Astrocyte of the hippocampus (primary cell): ENCODE measurements at places on chromosomes 7 and 10.

DNA sequence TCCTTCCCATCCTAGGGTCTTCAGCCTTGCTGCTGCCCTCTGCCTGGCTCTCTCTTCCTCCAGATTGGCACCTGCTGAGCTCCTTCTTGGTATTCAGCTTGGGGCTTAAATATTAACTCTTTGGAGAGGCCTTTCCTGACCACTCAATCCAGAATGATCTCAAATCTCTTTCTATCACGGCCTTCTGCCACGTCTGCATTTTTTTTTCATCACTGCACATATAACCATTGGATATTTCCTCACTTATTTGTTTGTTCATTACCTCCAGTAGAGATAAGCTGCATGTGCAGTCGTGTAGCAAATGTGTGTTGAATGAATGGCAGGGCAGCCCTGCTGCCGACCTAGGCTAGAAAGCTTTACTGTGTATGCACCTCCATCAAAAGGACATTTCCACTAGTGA lies 51.6 kb upstream of the MPP7 start:
- DNase-seq: no peak

- DNase-seq: no peak
Measured at GRCh38 chr10:114441107-114441506, 36.8 kb upstream of the AFAP1L2 start.

GRCh38 chr7:34036972-34037792 lies 131.8 kb downstream of the BMPER start:
- DNase-seq: no peak

GRCh38 chr7:32680259-32681173 lies 185.2 kb downstream of the AVL9 start:
- DNase-seq: peak; percentile 90

GRCh38 chr7:100208911-100209408 lies 10.8 kb upstream of the PVRIG start:
- no peak for DNase-seq

DNA sequence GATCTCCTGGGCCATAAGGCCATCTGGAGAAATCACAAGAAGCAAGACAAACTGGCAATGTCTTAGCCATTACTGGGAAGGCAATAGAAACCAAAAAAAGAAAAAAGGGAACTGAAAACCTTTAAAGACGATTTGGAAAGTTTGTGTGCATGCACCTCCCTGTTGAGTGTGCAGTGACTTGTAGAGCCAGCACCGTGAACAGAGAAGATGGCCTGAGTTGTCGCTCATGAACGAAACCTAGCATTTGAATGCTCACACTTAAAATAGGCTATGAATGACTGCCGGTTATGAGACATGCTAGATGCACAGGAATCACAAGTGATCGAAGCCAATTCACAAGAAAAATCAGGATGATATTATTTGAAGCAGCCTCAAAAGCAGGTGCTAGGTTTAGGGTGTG lies 151.3 kb upstream of the ADO start:
- no peak for DNase-seq

GRCh38 chr10:13306103-13306502 lies 6.2 kb upstream of the PHYH start:
- DNase-seq: no peak
